ENCODE measurements at places on chromosomes 6 and 20.

- DNase-seq = no peak
Measured at GRCh38 chr6:70669133-70669532, 1.4 kb downstream of the SMAP1 start.

- peak; percentile 64 for DNase-seq
Measured at GRCh38 chr6:7050872-7051779, 56.6 kb upstream of the RREB1 start.

DNA sequence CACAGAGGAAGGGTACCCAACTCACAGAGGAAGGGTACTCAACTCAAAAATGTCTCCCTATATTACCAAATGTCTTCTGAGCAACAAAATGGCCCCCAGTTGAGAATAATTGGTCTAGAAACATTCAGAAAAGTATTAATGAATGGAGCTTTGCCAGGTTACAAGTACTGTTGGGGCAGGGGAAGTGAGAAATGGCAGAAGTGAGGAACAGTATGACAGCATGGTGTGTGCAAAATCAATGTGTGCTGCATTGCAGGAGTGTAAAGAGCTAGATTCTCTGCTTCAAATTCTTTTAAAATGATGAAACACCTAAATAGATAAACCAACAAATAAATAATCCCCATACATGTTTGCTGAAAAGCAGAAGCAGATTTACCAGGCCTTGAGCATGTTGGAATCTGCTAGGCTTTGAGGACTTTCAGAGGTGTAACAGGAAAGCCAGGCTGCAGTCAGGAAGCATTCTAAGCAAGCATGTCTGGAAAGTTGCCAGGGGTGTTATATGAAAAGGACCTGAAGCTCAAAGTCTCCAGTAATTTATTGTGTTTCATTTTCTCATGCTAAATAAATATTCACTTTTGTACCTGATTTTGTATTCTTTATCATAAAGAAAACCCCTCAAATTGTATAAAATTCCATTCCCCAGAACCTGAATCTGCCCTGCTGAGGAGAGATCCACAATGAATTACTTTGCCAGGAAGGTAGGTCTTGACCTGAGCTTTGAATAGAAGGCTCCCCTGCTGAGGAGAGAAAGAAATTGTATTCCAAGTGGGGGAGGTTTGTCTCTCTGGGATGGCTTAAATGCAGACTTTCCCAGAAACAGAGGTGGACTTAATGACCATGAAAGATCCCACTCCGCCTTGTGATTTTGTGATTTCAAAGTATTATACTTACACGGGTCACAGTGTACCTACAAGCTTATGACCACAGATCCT lies 265.0 kb upstream of the MARCKS start:
- no peak for DNase-seq

GRCh38 chr20:63129991-63130657 lies 85.8 kb downstream of the YTHDF1 start:
- DNase-seq = no peak

DNA sequence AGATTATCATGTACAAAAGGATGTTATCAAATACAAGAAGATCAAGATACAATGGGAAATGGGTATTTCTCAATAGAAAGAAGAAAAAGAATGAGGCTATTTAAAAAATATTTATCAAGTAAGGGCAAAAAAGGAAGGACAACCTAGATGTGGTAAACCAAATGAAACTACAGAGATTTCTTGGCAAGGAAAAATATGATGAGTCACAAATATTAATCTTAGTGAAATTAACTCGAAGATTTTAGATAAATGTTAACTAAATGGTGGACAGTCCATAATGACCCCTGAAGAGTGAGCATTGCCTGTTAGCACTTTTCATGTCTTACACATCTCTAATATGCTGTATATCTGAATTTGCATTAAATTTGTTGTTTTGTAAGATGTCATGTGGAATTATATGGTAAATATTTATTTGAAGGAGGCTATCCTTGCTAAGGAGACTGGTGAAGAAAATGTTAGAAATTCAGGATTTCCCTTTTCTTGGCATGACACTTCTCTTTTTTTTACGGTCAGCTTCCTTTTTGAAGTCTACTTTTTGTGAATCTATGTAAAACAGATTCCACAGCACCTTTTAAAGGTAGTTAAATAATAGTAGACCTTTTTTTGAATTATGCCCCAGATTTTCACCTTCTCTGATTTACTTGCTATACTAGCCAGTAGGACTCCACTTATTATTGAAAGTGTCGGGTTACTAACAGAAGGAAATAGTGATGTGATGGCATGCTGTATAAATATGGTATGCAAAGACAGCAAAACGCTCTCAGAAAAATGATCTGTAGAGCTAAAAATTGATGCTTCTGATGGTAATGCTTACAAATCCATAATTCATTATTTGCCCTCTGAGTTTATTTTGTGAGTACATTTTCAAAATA lies 120.5 kb downstream of the HIVEP1 start:
- DNase-seq = no peak

DNA sequence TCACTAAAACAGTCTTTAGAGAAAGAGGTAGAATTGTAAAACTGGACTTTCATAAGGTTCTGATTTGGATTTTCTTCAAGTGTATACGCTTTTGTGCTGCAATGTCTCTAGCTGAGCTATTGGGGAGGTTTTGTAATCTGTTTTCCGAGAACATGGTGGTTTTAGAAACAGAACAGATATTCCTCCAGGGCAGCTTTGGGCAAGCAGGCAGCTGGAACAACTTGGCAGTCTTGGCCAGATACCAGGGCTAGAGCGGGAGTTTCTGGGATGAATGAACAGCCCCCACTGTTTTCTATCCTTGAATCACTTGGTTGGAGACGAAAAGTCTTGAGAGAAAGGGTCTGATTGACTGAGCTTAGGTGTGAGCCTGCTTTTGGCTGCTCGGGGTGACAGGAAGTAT lies 17.1 kb upstream of the ARMC2 start:
- DNase-seq = no peak

DNA sequence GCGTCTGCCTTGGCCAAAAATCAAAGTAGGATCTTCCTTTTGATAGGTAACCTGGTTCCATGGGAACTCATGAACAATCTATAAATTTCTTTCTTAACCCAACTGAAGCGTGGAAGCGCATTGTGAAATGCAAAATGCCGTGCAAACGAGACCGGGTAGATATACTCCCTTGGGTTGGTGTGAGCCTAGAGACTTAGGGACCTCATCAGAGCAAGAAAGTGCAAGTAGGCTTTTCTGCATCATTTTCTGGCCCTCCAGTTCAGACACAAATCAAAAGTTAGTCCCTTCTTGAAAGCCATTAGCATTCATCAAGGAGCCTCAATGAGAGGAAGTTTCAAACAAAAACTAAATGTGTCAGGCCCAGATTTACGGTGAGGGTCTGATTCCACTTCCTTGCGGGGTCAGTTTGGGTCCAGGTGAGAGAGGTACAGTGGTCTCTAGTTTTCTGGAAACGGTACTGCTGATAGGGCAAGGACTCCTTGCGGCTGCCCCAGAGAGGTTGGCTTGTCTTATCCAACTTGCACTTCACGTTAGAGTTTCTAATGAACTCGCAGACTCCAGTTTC lies 5.3 kb upstream of the ZNF184 start:
- DNase-seq = no peak

DNA sequence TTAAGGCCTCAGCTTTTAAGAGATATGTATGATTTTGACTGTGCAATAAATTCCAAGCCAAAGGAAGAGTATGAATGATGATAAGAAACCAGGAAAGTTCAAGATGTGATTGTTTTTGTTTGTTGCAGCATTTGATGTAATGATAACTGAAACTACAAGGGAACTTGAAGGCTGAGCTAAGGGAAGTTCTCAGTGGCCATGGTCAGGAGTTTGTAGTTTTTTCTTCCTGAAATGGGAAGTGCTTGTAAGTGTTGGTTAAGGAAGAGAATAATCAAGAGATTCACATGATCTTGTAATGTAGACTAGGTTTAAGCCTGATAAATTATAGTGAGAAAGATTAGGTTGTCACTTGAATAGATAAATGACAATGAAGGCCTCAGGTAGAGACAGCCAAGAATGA lies 53.4 kb downstream of the PTCHD4 start:
- no peak for DNase-seq

DNA sequence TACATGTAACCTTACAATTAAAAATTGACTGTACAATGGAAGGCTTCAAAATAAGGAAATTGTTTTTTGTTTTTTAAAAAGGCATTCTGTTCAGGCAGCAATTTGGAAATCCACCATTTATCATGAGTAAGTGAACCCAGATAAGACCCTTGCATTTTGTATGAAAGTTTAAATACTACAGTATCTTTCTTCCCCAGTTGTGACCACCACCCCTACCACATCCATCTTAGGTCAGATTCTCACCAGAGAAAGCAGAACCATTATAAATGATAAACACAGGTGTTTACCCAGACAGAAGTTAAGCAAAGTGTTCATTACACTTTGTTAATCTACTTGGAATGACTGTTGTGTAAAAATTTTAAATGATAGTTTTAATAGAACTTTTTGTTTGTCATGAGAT lies 20.2 kb downstream of the SENP6 start:
- DNase-seq = no peak

DNA sequence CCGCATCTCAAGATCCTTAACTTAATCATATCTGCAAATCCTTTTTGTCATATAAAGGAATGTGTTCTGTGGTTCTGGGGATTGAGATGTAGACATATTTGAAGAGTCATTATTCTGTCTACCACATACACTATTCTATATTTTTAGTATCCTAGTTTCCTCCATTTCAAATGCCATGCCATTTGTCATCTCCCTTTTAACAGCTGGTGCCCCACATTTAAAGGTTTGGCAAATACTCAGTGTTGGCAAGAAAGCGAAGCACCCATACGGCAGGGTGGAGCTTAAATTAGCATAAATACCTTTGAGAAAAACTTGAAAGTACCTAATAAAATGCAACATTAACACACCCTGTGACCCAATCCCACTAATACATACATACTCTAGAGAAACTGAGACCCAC lies 31.7 kb downstream of the PAK5 start:
- no peak for DNase-seq

- DNase-seq = no peak
Measured at GRCh38 chr6:90459225-90459758, 127.6 kb downstream of the MAP3K7 start.

- DNase-seq = peak; percentile 25
Measured at GRCh38 chr20:19628570-19629134, 129.4 kb upstream of the RIN2 start.

GRCh38 chr6:33213166-33213988 lies 5.1 kb downstream of the RING1 start:
- DNase-seq = peak; percentile 49

DNA sequence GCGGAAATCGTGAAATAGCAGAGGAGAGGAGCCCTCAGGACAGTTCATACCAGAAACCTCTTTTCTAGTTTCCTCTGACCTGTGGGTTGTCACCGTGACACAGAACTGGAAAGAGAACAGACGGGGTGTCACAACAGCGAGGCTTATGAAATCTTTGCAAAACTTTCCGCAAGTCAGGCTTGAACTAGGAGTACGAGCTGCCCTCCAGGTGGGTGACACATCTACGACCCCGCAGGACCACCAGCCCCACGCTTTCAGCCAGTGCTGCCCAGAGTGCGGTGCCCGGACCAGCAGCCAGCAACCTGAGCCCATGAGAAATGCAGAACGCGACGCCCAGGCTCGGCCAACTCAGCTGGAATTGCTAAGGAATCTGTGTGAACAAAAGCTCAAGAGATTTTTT lies 30.8 kb downstream of the WRNIP1 start:
- DNase-seq = no peak

GRCh38 chr20:46325789-46326188 lies 17.5 kb upstream of the CDH22 start:
- no peak for DNase-seq

- no peak for DNase-seq
Measured at GRCh38 chr6:162849269-162849668, 121.5 kb downstream of the PACRG start.

- DNase-seq = no peak
Measured at GRCh38 chr6:77468939-77469338, 5.6 kb upstream of the HTR1B start.

- no peak for DNase-seq
Measured at GRCh38 chr6:114739656-114740055, 396.8 kb upstream of the HS3ST5 start.

DNA sequence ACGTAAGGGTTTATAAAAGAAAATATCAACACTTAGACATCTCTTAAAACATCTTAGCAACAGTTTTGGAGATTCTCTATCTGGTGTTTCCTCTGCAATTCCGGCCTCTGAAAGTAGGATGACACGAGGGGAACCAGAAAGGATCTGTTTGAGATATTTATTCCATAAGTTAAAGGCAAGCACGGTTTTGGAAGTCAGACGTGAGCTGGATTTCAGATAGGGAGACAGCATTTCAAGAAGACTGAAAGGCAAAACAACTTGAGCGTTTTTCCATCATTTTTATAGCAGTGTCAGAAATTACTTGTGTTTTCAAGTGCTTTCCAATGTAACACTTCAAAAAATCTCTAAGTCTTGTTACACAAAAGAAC lies 52.9 kb upstream of the BTN3A2 start:
- DNase-seq = no peak

DNA sequence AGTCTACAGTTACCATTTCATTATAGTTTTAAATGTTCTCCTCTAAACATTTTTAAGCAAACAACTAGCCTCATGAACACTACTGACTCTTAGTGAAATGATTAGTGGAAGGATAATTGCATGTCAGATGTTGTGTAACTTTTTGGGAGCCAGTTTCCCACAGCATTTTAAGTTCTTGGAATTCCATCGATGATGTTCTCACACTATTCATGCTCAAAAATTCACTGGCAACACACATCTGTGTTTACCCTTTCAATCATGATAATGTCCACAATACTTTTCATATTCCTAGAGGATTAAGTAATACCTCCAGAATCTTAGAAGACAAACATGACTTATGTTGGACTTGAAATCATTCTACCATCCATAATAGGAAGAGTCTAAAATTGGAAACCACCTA lies 678.1 kb upstream of the ID4 start:
- DNase-seq = no peak

- no peak for DNase-seq
Measured at GRCh38 chr6:708237-708598, 15.3 kb upstream of the EXOC2 start.

- no peak for DNase-seq
Measured at GRCh38 chr20:50107086-50107660, 5.8 kb downstream of the UBE2V1 start.

- DNase-seq = no peak
Measured at GRCh38 chr6:29946223-29947076, 4.1 kb downstream of the HLA-A start.

DNA sequence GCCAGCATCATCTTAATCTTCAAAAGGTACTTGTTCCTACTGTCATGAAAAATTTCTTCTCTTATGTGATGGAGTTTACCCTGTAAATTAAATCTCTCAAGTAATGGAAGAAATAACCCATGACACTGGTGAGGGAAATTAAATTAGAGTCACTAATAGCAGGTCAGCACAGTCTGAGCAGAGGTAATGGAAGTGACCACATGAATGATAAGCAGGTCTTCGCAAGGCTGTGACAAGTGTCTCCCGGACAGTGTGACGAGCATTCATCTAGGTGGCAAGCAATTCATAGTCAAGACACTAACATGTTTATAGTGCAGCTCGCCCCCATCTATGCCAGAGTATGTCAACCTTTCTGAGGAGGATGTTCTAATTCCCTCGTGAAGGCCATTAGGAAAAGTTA lies 249.2 kb downstream of the FRK start:
- no peak for DNase-seq

GRCh38 chr20:58051367-58051766 lies 177.1 kb downstream of the ANKRD60 start:
- no peak for DNase-seq

Data from heart left ventricle (tissue), 16 donors.